ENCODE measurements at places on chromosomes 7 and 10. TPM values are rescaled to one million over a fixed set of nuclear protein-coding genes. Genes with fewer than 3 reads are reported as not detected.

AKR1C3 gene
- total RNA-seq = 7.4 TPM

PSD gene
- total RNA-seq = 2.9 TPM

PRRT4 gene
- total RNA-seq = 0.42 TPM

MRLN gene
- total RNA-seq = not detected

SRI gene
- 53.5 TPM for total RNA-seq

ADAM8 gene
- 148 TPM for total RNA-seq

SYCE1 gene
- 1.7 TPM for total RNA-seq

PRKAR1B gene
- total RNA-seq = 12.5 TPM

BTBD16 gene
- not detected for total RNA-seq

TECTB gene
- total RNA-seq = not detected

CPED1 gene
- total RNA-seq = 0.17 TPM

PAPOLB gene
- not detected for total RNA-seq

EGFR gene
- total RNA-seq = not detected

FEZF1 gene
- total RNA-seq = not detected

TOMM7 gene
- total RNA-seq = 414 TPM

UBE2D4 gene
- total RNA-seq = 11.4 TPM

GCK gene
- not detected for total RNA-seq

FANK1 gene
- 31.3 TPM for total RNA-seq

RRP12 gene
- total RNA-seq = 82.0 TPM

ZNF716 gene
- not detected for total RNA-seq

ABLIM1 gene
- total RNA-seq = 131 TPM

ZMYND11 gene
- total RNA-seq = 44.2 TPM

MET gene
- not detected for total RNA-seq

WNT2 gene
- not detected for total RNA-seq

POP7 gene
- 11.3 TPM for total RNA-seq

ITGA8 gene
- total RNA-seq = not detected

JAKMIP3 gene
- total RNA-seq = 0.42 TPM

GSTO2 gene
- 1.7 TPM for total RNA-seq

RAB19 gene
- 6.7 TPM for total RNA-seq

FGFR2 gene
- 3.1 TPM for total RNA-seq

ANKRD30A gene
- total RNA-seq = not detected

VPS26A gene
- total RNA-seq = 45.7 TPM

BMI1 gene
- total RNA-seq = 35.3 TPM

EPDR1 gene
- not detected for total RNA-seq

SPDYE8 gene
- not detected for total RNA-seq

ADARB2 gene
- total RNA-seq = 2.9 TPM

ECHDC3 gene
- 0.47 TPM for total RNA-seq

HPSE2 gene
- total RNA-seq = not detected

MYOF gene
- total RNA-seq = 1.0 TPM

TWIST1 gene
- 0.39 TPM for total RNA-seq

TMEM270 gene
- not detected for total RNA-seq

CALD1 gene
- 3.9 TPM for total RNA-seq

GNAT3 gene
- total RNA-seq = not detected

LRIT1 gene
- not detected for total RNA-seq

TAS2R41 gene
- total RNA-seq = 0.59 TPM

SLC29A3 gene
- 4.8 TPM for total RNA-seq

ECHS1 gene
- total RNA-seq = 16.9 TPM

ZNF365 gene
- 13.8 TPM for total RNA-seq

ZNF800 gene
- 81.0 TPM for total RNA-seq

KCNMA1 gene
- total RNA-seq = not detected

PLXNA4 gene
- total RNA-seq = 0.27 TPM

SDHAF3 gene
- 9.8 TPM for total RNA-seq

CALML3 gene
- not detected for total RNA-seq

PRKG1 gene
- total RNA-seq = 0.30 TPM

GPR146 gene
- total RNA-seq = 21.5 TPM

MKX gene
- total RNA-seq = not detected

RET gene
- 0.37 TPM for total RNA-seq

FAM180A gene
- total RNA-seq = not detected

C7orf57 gene
- not detected for total RNA-seq

VAX1 gene
- total RNA-seq = not detected
